Keratinocyte (primary cell): ENCODE measurements at places on chromosomes 5 and 9.
A peak's percentile ranks its signal among the peaks of the same experiment; 100 is the strongest.

- DNase-seq = no peak
These were observed 317.1 kb downstream of the MAT2B start for GRCh38 chr5:163822548-163822947.

GRCh38 chr5:91797576-91797975 is 414.5 kb upstream of the ARRDC3 start:
- no peak for DNase-seq

DNA sequence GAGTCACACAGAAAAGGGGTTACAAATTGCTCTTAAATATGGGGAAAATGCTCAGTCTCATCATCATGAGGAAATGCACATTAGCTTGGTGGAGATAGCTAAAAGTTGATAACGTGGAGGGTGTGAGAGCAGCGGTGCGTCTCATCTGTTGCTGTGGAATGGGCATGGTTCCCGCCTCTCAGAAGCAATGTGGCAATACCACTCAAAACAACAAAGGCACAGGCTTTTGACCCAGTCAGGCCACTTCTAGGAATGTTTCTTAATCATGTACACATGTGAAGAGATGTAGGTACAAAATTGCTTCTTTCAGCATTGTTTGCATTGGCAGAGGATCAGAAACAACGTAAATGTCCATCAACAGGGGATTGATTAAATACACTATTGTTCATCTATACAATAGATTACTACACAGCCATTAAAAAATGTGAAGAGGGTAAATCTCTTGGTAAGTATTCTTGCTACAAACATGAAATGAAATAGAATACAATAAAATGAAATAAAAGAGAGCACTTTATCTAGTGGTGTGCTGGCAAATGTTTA is 212.6 kb upstream of the MSX2 start:
- DNase-seq = no peak

- DNase-seq = no peak
These were observed 65.0 kb downstream of the IRX2 start for GRCh38 chr5:2686321-2687124.

DNA sequence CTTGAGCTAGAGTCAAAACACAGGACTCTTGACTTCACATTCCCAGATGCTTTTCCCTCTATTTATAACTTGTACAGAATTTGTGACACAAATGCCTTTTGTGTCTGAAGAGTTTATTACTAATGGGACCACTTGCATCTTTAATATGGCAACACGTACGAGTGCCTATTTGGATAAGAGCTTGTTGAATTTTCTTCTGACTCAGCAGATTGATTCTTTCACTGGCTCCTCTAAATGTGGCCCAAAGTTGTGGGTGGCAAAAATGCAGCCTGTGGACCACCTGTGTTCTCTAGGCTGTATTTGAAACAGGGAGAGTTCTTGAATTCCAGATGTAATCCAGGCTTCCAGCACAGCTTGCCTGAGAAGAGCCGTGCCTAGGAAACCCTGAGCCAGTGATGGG is 34.1 kb upstream of the ERCC6L2 start:
- DNase-seq = no peak

DNA sequence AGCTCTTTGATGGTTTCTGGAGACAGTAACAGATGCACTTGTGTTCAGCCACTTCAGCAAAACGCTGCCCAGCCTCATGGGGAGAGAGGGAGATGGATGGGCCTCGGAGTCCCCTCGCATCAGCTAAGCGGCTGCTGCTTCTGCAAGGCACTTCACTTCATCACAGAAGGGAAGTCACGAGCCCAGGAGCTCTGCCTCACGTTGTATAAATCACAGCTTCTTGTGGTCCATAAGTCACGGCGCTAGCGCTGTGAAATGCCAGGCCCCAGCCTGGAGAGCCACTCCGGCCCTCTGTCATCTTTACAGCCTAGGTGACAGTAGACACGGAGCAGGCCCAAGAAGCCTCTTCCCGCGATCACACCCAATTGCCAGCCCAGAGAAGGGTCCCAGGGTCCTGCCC is 23.4 kb downstream of the DBH start:
- no peak for DNase-seq

DNA sequence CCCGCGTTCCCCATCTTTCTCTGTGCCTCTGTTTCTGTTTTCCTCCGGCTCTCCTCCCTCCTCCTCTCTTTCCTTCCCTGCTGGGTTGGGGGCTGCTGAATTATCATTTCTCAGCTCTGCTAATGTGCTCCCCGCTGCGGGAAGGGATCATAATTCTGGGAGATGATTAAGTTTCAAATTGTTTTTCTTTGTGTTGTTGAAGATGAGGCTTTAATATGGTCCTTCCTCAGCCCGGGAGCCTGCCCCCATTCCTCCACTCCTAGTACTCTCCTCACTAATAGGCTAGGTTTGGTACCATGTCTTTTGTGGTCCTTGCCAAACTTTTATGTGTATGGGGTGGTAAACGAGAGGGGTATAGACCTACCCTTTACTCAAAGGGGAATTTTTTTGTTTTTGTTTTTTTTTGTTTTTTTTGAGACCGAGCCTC is 5.7 kb upstream of the PCDH1 start:
- DNase-seq = no peak

- DNase-seq = peak; percentile 52
These were observed 291.2 kb downstream of the ARHGAP26 start for GRCh38 chr5:143061161-143061945.

DNA sequence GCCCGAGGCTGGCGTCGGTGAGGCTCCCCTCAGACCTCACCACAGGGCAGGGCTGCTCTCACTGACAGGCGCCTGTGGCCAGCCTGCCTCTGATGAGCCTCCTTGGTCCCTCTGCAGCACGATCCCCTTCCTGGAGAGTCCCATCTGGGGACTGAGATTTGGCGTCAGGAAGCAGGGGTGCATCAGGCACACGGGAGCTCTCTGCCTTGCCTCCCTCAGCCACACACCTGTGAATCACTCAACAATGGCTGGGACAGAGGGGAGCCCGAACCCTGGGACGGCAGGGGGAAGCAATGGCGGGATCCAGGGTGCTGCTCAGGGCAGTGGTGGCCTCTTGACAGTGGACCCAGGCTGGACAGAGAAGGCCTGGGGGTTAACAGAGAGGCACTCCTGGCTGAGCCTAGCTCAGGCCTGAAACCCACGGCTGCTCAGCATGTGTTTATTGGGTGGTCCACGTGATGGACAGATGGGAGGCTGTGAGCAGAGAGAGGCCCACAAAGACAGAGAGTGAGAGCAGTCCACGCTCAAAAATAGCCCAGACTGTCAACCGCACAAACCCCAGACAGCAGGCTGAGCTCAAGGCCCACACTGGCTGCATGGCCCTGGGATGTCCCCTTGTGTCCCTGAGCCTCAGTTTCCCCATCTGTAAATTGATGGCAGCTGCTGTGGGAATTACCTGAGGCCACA is 11.9 kb downstream of the RASGEF1C start:
- DNase-seq = no peak

DNA sequence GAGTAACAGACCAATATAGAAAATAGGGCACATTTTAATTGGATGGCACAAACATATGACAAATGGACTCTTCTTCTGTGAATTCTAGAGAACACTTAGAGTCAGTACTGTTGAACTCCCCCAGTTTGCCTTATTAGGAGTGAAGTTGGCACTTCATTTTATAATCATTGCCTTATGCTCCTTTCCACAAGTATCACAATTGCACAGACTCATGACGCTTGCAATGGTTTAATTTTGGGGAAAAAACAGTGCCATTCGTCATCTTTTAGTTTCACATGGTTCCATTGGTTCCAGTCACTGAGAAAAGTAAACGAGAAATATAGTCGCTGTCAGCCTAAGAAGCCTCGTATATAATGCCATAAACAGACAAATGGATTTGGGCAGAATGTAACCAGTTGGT is 71.2 kb downstream of the LURAP1L start:
- no peak for DNase-seq

- no peak for DNase-seq
These were observed 106.7 kb upstream of the SH3GL2 start for GRCh38 chr9:17472126-17472525.

- no peak for DNase-seq
These were observed 84.9 kb downstream of the ATP10B start for GRCh38 chr5:160767062-160767461.

GRCh38 chr5:149869411-149869821 is 75.2 kb downstream of the PDE6A start:
- DNase-seq = no peak

GRCh38 chr9:76996700-76997099 is 22.8 kb upstream of the FOXB2 start:
- no peak for DNase-seq

DNA sequence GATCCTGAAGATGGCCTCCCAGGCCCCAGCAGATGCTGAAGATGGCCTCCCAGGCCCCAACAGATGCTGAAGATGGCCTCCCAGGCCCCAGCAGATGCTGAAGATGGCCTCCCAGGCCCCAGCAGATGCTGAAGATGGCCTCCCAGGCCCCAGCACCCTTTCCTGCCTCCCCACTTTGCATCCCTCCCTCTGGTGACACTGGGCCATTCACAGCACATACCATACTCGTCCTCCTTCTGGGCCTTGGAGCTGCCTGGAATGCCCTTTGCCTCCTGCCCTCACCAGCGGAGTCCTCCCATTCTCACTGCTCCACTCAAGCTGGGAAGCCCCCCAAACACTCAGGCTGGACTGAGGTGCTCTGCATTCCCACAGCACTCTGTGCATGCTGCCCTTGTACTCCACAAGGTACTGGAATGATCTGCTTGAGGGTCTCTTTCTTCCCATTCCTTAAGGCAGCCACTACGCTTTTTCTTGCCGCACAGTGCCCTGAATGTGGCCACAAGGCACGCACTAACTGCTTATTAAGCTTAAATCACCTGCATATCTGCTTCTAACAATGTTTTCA is 550.0 kb downstream of the BNC2 start:
- no peak for DNase-seq

- no peak for DNase-seq
These were observed 30.4 kb upstream of the SYNPO start for GRCh38 chr5:150609843-150610584.

- no peak for DNase-seq
These were observed 178.1 kb upstream of the IL12B start for GRCh38 chr5:159508344-159508743.

GRCh38 chr5:133232435-133232834 is 180.6 kb downstream of the HSPA4 start:
- DNase-seq = no peak

DNA sequence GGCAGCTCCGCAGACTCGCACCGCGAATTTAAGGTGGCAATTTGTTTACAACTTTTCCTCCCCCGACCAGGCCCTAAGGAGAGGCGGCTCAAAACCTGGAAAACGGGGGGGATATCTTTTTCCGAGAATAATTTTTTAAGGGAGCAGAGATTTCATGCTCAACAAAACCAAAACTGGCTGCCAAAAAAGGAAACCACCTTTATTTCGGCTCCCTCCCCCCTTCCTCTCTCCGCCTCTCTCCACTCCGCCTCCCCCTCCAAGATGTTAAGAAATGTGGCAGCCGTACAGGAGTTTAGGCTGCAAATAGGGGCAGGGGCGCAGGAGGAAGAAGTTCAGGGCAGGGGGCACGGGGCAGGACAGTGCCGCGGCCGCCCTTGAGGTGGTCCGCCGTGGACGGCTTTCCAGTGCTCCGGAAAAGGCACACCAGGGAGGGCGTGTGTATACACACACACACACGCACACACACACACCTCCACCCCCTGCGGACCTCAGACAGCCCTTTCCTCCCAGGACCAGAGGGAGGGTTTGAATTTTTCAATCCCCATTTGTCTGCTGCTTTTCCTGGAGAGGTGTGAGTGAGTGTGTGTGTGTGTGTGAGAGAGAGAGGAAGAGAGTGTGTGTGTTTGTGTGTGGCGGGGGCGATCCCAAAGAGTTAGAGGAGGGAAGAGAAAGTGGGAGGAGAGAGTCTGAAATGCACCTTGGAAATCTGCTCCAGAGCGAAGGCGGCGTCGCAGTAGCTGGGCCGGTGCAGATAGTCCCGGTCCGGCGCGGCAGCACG is 9.1 kb downstream of the PTCH1 start:
- no peak for DNase-seq

DNA sequence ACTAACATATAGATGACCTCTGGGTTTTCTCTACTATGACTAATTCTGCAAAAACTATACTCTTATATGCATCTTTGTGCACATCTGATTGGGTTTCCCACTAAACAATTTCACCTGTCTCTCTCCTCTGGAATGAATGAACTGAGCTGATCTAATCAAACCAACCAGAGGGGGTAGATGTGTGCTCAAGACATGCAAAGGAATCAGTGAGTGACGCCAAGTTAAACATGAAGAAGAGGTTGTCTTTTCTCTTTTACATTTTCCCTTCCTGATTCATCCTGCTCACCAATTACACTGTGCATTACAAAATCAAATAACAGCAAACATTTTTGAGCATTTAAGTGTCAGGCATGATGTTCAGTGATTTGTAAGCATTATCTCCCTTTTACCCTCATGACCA is 29.6 kb upstream of the GRXCR2 start:
- no peak for DNase-seq

- DNase-seq = no peak
These were observed 297.0 kb upstream of the CLINT1 start for GRCh38 chr5:158155811-158156505.
